ENCODE measurements at places on chromosomes 4 and X. TPM values are rescaled to one million over a fixed set of nuclear protein-coding genes. Genes with fewer than 3 reads are reported as not detected.

Gene ODAPH
- total RNA-seq, result not detected

Gene IL2RG
- total RNA-seq, result not detected

Gene TRIM75
- not detected for total RNA-seq

Gene CCSER1
- total RNA-seq, result 5.7 TPM

Gene EXOC1L
- not detected for total RNA-seq

Gene STK32B
- 0.36 TPM for total RNA-seq

Gene FRMD7
- not detected for total RNA-seq

Gene CACNA1F
- not detected for total RNA-seq

Gene DUSP21
- total RNA-seq, result not detected

Gene ATOH1
- not detected for total RNA-seq

Gene RHOXF1
- total RNA-seq, result not detected

Gene SATL1
- not detected for total RNA-seq

Gene HSD17B13
- total RNA-seq, result not detected

Gene NXF2B
- not detected for total RNA-seq

Gene POU3F4
- not detected for total RNA-seq

Gene PASD1
- not detected for total RNA-seq

Gene GPRASP1
- 0.32 TPM for total RNA-seq
